ENCODE measurements at places on chromosomes 2 and 18. TPM values are rescaled to one million over a fixed set of nuclear protein-coding genes. Genes with fewer than 3 reads are reported as not detected.

Gene TMEM150A
- 9.5 TPM for total RNA-seq

Gene CDH2
- 308 TPM for total RNA-seq

Gene PSD4
- 2.6 TPM for total RNA-seq

Gene PSMA8
- 0.48 TPM for total RNA-seq

Gene KCNG2
- total RNA-seq, result not detected

Gene PARD6G
- total RNA-seq, result 1.7 TPM

Gene PIEZO2
- total RNA-seq, result 0.32 TPM

Gene LRRC30
- total RNA-seq, result not detected

Gene RNMT
- 21.4 TPM for total RNA-seq

- peak; percentile 76 for DNase-seq
Measured at GRCh38 chr18:24659827-24660720, 199.6 kb downstream of the HRH4 start.

- no peak for DNase-seq
Measured at GRCh38 chr2:169315357-169315756, 47.0 kb downstream of the LRP2 start.

- no peak for DNase-seq
Measured at GRCh38 chr2:19484736-19485135, 126.3 kb upstream of the OSR1 start.

DNA sequence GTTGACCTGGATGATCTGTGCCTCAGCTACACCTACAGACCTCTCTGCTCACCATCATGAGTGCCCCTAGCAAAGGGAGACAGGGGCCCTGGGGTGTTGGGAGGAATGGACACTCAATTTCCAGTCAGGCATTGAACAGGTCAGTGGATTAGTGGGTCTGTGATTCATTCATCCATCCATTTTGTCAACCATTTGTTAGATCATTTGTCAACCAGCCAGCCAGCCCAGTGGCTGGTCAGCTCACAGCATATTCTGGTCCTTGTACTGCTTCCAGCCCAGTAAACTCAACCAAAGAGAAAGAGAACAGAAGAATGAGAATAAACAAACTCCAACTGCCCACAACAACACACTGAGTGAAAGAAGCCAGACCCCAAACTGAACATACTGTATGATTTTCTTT, 4.6 kb upstream of the KLF11 start:
- DNase-seq, result no peak

GRCh38 chr2:147204102-147204501, 640.7 kb upstream of the ACVR2A start:
- no peak for DNase-seq

DNA sequence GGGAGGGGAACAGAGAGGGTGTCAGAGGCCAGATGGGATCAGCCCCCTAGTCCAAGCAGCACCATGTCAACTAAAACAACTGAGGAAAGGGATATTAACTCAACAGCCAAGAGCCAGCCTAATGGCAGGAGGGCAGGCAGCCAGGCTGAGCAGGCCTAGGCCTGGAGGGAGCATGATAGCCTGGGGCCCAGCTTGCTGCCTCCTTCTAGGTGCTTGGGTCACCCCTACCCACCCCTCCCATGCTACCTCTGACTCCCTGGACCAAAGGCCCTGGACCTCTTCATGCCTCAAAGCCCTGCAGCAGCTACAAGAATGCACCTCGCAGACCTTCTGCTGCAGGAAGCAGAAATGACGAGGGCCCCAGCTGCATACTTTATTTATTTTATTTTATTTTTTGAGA, 22.1 kb upstream of the TNS1 start:
- peak; percentile 22 for DNase-seq

DNA sequence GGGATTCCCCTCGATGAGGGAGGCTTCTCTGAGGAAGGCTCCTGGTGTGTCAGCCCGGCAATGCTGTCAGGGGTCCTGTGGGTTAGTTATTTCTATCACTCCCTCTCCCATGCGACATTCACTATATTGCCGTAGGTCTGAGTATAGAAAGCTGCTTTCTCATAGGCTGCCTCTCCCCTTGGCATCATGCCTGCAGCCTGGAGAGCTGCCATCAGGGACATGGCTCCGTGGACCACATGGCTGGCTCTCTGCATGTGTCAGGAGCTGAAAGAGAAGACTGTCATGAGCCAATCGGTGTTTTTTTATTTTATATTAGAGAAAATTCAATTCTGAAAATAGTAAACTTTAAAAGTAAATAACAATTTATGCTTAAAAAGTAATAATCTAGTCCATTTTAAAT, 198.0 kb downstream of the CDH20 start:
- DNase-seq, result peak; percentile 63

DNA sequence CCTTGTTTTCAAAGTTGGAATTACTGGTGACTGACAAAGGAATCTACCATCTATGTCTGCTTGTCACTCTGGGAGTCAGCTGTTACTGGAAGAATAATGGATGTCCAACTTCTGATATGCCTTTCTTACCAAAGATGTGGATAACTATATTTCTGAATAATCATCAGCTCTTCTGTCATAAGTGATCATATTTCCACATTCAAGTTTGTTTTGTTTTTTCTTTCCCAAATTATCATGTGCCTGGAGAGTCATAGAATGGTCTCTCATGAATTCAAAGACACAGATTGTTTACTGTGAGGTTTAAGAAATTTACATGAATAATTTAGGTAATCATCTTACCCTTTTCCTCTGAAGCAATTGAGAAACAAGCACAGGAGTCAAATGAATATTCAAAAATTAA, 986.7 kb upstream of the CDH2 start:
- no peak for DNase-seq

DNA sequence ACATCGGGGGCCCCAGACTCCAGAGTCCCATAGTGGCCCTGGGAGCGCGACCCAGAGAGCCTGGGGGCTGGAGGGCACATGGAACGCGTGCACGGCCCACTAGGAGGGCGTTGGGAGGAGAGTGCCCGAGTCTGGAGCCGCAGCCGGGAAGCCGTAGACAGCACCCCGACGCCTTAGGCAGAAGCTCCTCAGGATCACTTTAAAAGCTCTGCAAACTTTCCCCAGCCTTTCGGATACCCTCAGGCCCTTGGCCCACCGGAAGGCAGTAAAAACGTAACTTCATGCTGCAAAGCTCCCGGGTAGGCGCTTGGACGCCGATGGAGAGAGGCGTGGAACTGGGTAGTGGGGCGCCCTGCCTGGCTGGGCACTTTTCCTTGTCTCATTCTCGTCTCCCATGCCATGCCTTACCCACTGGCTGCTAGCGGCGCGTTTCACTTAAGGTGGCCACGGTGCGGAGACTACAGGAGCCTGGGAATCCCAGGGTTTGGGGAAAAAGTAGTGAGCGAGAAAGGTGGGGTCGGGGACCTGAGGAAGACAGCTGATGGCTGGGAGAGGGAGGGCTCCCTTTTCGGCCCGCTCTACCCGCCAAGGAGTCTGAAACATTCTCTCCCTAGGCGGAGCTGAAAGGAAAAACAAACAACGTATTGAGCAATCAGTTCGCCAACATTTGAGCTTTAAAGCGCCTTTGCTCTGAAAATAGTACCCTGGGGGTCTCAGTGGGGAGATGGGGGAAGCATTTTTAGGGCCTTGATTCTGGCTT, 141.8 kb downstream of the MEIS1 start:
- DNase-seq, result no peak

- no peak for DNase-seq
Measured at GRCh38 chr2:58109481-58109880, 62.9 kb downstream of the VRK2 start.

- DNase-seq, result no peak
Measured at GRCh38 chr2:100877555-100877954, 57.6 kb downstream of the NPAS2 start.

DNA sequence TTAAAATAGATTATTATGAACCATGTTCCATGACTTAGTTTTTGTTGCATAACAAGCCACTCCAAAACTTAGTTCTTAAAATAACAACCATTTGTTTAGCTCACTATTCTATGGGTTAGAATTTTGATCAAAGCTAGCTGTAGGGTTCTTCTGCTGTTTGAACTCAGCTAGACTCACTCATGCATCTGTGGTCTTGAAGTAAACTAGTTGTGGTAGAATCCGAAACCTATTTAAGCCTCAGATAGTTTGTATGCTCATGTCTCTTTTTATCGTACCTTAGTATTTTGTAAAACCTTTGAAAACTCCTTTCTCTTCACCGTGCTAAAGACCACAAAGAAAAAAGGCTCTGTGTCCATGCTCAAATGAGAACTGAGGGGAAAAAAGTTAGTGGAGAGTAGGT, 166.6 kb downstream of the XIRP2 start:
- DNase-seq, result no peak

DNA sequence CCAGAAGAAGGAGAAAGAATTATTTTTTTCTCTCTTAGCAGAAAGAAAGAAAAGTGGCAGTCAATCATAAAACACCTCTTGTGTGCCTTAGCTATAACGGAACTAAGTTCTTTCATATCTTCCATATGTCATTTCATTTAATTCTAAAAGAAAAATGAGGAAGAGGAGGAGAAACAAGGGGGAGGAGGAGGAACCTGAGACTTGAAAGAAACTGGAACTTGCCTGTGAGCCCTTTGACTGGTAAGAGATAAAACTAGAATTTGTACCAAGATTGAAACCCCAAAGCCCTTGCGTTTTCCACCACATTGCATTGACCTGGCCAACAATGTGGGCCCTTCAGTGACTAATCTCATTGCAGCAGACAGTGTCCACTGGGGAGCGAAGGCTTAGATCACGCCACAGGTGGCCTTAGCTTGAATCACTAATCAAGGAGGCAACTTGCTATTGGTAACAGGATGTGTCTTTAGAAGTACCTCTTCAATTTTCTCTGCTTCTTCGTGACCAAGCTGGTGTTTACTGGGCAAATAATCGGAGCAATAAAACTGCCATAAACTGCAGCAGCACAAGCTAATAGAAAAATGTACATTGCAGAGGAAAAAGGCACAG, 307.9 kb downstream of the CLIP4 start:
- no peak for DNase-seq

GRCh38 chr2:168097431-168097830, 150.0 kb downstream of the STK39 start:
- DNase-seq, result no peak

DNA sequence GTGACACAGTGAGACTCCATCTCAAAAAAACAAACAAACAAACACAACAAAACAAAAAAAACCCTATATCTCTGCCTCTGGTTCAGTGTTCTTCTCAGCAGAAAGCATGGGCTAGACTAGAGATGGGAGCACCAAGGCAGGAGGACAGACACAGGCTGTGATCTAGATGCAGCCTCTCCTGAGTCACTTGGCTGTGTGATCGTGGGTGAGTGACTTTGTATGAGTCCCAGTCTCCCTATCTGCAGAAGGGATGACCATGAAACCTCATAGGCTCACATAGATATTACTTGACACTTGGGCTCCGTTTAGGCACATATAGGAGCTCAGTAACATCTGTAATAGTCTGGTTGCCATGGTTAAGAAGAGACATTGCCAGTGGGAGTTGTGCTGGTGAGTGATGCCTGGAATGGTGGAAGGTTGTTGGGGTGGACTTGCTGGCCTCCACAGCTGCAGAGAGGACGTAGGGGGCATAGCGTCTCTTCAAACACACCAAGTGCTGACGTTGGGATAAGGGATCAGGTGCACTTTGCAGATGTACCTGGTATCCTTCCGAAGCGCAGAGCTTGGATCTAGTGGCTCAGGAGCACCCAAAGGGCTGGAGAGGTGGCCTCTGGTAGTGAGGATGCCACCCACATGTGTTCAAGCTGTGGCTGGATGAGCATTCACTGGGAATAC, 318.9 kb upstream of the HS6ST1 start:
- no peak for DNase-seq

DNA sequence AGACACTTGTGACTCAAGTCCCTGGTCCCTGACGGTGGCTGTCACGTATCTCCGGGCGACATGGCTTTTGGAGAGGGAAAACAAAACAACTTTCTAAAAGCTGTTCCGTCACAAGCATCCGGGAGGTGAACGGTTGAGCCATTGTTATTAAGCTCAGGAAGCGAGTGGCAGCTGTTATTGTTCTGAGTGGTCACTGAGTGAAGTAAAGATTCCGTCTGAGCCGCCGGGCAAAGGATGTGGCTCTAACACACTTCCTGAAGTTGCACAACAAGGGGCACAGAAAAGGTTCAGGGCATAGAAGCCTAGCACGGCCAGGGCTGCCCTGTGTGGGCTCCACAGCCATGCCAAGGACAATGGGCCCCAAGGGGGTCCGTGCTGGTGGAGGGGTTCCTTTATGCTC, 24.3 kb downstream of the INPP5D start:
- peak; percentile 79 for DNase-seq

GRCh38 chr2:47636176-47636575, 146.8 kb upstream of the MSH6 start:
- no peak for DNase-seq

DNA sequence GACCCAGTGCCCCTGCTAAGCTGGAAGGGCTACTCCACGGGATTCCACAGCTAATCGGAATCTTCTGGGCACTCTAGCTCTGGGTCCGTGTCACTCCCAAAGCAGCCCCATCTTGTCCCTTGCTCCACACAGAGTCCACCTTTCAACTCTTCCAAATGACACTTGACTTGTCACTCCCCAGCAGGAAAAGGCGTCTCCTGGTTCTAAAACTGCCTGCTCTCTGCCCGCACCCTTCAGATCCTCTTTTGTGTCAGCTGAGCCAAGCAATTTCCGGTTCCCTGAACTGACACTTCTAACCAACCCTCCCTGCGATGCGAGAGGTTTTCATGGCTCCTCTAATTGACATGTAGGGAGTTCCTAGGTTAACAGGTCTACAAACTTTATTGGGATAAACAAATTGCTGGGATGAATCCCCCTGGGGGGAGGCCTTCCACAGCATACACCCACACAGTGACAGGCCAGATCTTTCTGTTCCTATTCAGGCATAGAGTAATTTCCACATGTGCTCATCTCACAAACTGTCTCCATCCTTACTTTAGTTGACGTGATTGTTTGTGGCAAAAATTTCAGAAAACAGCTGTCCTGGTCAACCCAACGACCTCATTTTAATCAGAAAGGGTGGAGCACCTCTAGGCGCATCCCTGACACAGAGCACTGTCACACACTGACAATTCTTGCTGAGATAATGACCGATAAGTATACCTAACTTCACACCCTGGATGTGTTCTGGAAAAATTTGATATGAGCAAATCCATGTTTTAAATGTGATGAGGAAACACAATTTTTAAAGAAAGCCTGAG, 104.9 kb downstream of the RBMS1 start:
- peak; percentile 55 for DNase-seq

DNA sequence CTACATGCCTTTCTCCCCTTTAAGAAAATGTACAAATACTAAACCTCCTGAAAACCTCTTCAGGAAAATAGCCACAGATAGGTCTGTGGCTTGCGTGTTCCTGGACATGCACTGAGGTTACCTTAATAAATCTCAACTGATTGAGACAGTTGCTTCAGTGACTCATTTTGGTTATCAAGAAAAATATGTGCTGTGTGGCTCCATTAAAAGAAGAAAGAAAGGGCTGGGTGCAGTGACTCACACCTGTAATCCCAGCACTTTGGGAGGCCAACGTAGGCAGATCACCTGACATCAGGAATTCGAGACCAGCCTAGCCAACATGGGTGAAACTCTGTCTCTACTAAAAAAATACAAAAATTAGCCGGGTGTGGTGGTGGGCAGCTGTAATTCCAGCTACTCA, 27.1 kb downstream of the CREG2 start:
- DNase-seq, result no peak
